ENCODE measurements at places on chromosomes 2 and 18.

GRCh38 chr2:160085662-160086061 lies 23.2 kb upstream of the PLA2R1 start:
- DNase-seq, result no peak

DNA sequence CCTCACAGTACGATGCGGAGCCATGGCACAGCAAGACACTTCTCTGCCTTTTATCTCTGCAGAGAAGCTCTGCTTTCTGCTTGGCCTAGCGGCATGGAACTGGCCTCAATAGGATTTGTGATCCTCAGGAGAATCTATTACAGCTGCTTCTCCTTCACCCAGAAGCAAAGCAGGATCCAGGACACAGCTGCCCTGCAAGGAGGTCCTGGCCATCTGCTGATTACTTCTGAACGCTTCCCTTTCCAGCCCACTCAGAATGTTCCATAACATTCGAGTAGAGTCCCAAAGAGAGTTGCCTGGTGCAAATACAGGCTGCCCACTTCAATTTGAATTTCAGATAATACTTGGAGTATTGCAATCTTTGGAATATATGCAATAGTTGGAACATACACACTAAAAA lies 29.2 kb upstream of the KCNS3 start:
- no peak for DNase-seq

- no peak for DNase-seq
Measured at GRCh38 chr2:215328066-215328465, 16.2 kb downstream of the ATIC start.

DNA sequence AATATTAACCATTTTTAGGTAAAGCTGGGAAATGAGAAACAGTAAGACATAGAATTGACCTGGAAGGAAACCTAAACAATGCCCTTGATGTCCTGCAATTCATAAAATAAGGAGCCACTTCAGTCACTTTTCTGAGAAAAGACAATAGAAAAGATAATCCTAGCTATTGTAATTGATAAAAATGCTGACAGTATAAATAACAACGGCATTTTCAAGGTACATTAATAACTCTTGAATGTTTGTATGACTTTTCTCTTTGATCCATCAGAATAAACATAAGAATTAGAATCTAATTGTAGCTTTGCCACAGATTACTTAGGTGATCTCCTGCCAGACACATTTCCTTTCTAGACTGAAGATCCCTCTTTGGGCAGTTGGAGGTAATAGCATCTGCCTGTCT lies 719.5 kb downstream of the SLC4A3 start:
- DNase-seq, result no peak

- no peak for DNase-seq
Measured at GRCh38 chr2:8857709-8858108, 20.3 kb upstream of the KIDINS220 start.

DNA sequence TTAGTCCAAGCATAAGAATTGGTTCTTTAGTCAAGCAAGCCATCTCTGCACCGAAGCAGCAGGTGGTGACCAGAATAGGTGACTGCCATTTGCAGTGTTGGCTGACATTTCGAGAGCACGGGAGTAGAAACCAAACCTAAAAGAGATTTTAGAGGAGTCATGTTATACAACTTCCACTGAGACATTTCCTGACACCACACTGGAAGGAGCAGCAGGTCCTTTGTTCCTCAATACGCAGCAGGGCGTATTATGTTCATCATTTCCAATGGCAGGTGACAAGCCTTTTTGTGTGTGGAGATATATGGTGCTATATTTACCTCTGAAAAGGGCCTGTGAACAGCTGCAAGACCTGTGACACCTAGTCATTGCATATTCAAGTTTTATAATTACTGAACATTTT lies 418.8 kb upstream of the NETO1 start:
- no peak for DNase-seq

- DNase-seq, result no peak
Measured at GRCh38 chr2:98869272-98869641, 66.8 kb downstream of the CRACDL start.

GRCh38 chr2:153584244-153584643 lies 105.7 kb upstream of the RPRM start:
- DNase-seq, result no peak

Measured in activated naive CD8-positive, alpha-beta T cell treated with anti-CD3 and anti-CD28 coated beads, Interleukin-2, amount 50 U/mL, for 24 hours (primary cell).